ENCODE measurements at places on chromosomes 3 and 15.

GRCh38 chr3:31862666-31863279 is 118.3 kb downstream of the OSBPL10 start:
- no peak for DNase-seq

GRCh38 chr3:182121401-182121800 is 409.7 kb downstream of the SOX2 start:
- no peak for DNase-seq

DNA sequence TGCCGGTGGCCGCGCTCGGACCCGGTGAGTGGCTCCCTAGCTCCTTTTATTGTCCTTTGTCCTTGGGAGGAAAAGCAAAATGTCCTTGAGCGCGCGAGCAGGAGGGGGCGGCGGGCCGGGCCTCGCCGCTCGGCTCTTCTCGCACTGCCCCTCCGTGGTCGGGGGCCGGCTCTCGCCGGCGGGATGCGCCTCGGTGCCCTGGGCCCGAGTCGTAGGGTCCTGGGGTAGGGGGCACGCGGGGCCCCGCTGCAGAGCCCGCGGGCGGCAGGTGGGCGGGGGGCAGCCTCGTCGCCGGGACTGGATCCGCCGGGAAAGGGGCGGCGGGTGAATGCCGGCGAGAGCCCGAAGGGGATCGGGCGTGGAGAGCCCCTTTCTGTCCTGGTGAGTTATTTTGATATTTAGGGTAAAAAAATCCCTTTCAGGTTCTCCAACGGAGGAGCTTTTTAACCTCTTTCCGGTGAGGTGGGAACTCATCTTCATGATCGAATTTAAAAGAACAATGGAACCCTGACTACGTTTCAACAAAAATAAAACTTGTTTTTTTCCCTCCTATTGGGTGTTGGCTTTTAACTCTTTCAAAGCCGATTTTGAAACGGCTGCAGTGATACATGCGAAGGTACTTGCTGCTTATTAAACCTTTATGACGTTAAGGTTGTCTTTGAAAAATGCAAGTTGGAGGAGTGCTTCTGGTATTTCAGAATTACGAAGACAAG is 16.8 kb upstream of the CHD2 start:
- no peak for DNase-seq

- no peak for DNase-seq
These were observed 13.7 kb downstream of the CCR8 start for GRCh38 chr3:39343076-39343717.

- DNase-seq = no peak
These were observed 557 bp downstream of the DENND4A start for GRCh38 chr15:65791335-65792137.

DNA sequence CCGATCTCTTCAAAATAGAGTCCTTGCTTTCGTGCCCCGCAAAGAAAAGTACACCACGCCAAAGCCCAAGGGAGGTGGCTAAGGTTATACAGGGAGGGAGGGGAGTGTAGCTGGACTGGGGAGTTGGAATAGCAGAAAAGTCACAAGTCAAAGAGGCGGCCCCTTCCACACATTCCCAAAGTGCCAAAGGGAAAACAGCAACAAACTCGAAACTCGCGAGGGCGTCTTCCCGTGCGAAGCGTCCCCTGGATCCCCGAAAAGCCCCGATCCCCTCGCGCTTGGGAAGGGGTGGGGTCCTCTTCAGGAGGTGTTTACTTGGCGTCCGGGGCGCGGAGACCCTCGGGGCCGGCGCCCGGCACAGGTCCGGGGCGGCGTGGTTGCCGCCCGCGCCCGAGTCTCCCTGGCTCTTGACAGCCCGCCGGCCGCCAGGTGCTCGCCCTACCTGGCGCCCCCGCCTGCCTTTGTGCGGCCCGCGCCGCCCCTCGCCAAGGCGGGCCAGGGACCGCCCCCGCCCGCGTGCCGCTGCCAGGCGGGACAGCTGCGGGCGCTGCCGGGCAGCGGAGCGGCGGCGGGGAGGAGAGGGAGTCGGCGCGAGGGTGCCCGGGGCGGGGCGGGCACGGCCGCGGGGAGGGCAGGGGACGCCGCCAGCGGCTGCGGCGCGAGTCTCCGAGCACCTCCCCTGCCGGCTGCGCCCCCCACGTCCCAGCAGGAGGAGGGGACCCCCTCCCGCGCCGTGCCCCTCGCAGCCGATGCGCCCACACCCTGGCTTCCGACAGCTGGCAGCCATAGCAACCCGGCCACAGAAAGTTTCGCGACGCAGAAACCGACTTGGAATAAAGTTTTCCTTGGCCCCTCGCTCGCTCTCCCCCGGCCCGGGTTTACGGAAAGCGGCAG is 966 bp downstream of the MYO1E start:
- DNase-seq = no peak

DNA sequence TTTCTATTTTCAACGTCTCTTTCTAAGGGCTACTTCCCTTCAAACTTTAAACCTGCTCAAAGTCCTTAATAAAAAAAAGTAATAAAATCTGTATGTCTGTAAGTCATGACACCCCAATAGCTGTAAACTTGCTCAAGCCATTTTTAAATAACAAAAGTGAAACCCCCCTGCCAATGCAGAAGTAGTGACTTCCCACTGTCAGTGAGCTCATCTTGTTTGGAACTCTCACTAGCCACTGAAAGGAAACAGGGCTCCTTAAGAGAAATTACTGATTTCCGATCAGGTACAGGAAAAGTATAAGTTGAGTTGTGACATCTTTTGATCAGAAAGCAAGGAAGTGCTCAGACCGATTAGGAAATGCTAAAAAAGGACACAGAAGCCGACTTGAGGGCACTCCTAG is 27.6 kb upstream of the GPR171 start:
- no peak for DNase-seq
